Dorsolateral prefrontal cortex (tissue), 122 donors: ENCODE measurements at places on chromosomes 13 and 19.

GRCh38 chr19:40623403-40624251 lies 22.5 kb downstream of the LTBP4 start:
- DNase-seq: no peak

DNA sequence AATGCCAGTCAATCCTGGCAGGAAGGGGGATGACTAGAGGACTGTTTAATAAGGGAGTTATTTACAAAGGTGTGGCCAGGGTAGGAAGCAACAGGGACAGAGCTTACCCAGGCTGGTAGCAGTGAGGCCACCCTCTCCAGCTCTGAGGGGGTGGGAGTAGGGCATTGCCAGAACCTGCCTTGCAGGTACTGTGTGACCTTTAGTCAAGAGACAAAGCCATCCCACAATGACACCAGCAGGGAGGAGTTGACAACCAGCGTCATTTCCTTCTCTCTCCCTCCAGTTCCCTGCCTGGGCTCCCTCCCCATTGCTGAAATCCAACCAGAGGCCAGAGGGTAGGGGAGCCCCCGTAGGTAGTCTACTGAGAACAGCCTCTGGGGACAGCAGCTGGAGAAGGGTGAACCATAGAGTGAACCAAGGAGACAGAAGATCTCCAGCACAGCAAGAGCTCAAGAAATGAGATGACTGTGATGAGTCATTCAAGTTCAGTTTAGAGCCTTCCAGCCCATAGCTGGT lies 33.3 kb upstream of the SPATA13 start:
- no peak for DNase-seq

DNA sequence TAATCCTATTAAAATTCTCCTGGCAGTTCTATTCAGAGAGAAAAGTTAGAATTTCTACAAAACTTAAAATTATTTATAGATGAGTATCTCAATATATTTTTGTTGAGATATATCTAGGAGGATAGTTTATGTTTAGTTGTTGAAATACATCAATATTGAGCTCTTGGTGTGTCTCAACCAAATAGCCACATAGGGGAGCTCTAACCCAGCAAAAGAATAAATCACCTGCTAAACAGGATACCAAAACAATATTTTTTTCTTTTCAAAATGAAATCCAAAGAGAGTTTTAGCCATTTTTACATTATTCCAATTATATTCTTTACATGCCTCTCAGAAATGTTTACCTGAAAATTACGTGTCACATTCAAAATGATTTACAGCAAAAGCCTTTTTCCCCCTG lies 954.7 kb downstream of the SLITRK6 start:
- no peak for DNase-seq

- DNase-seq: no peak
Observed at GRCh38 chr19:54426291-54426931, 11.1 kb downstream of the TTYH1 start.

DNA sequence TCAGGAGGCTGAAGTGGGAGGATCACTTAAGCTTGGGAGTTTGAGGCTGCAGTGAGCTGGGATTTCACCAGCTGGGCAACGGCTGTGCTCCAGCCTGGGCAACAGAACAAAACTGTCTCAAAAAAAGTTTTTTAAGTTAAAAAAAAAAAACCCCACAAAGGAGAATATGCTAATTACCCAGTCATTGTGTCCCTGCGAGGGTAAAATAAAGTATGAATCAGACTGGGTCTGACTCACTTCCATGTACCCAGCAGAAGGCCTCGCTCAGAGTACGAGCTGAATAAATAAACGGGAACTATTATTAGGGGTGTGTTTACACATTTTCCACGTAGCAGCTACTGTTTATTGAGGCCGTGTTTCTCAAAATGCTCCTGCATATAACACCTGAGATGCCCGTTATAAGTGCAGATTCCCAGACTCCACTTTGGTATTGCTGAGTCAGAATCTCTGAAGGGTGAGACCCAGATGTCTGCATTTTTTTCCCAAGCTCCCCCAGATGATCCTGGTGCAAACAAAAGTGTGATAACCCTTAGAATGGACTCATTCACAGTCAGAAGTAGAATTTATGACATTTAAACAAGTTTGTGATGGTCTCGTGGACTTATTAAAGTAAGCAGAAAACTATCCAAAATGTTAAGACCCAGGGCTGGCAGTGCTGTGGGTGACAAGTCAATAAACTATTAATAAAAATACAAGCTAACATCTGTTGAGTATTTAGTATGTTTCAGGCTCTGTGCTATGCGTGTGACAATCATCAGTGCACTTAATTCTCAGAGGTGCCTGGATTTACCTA lies 28.2 kb downstream of the KCNC3 start:
- no peak for DNase-seq

- DNase-seq: no peak
Observed at GRCh38 chr13:56424246-56424645, 716.5 kb upstream of the PRR20A start.
